ENCODE measurements at places on chromosomes 4 and X. TPM values are rescaled to one million over a fixed set of nuclear protein-coding genes. Genes with fewer than 3 reads are reported as not detected.
A peak's percentile ranks its signal among the peaks of the same experiment; 100 is the strongest.

Gene NALF2
- not detected for total RNA-seq

Gene C1GALT1C1
- 19.0 TPM for total RNA-seq

Gene RAPGEF2
- 47.6 TPM for total RNA-seq

- no peaks in the 10 kb centered on the region for H3K36me3 ChIP-seq
- DNase-seq, result no peak
- no peak overlapping the region for H3K4me3 ChIP-seq
- no peaks in the 10 kb centered on the region for H3K27me3 ChIP-seq
- H3K27ac ChIP-seq, result peak overlapping the region; percentile 87
These were observed 11.5 kb downstream of the MAD2L1 start for GRCh38 chr4:120055162-120055561.

- H3K27me3 ChIP-seq, result no peaks in the 10 kb centered on the region
- H3K4me3 ChIP-seq, result no peak overlapping the region
- no peaks in the 10 kb centered on the region for H3K36me3 ChIP-seq
These were observed 836.7 kb upstream of the EPHA5 start for GRCh38 chr4:66506985-66507384.

DNA sequence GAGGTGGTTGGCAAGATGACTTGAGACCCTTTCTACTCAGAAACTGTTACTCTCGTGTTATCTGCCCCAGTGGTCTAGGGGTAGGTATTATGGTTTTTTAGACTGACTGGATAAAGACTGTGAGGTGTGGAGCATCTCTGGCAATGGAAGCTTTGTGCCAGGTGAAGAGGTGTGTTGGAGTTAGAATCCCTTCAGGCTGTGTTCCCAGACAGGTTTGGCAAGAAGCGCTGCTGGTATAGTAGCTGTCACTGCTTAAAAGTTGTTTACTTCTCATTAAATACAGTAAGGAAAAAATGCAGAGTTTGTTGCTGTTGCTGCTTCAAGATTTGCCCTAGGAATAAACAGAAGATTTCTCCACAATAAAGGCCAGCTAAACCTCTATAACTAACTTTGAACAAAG is 35.3 kb downstream of the AREG start:
- no peak for DNase-seq
- H3K4me3 ChIP-seq, result no peak overlapping the region
- no peak overlapping the region for H3K27ac ChIP-seq

DNA sequence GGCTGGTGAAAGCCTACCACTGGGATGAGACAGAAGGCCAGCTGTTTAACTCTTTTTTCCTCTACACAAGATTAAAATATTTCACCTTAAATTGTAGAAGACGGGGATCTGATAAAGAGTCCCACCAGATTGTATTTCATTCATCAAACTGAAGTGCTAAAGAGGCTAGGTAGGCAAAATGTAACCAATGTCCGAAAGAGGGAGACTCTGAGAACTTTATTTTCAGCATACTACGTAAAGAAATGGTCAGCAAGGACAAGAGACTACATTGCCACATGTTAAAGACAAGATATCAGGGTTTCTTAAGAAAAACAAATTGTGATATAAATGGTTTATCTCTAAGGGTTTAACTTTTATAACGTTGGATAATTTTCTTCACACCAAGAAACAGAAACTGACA is 71.6 kb upstream of the INPP4B start:
- no peak overlapping the region for H3K27ac ChIP-seq
- H3K36me3 ChIP-seq, result no peaks in the 10 kb centered on the region
- no peaks in the 10 kb centered on the region for H3K4me1 ChIP-seq
- H3K27me3 ChIP-seq, result no peaks in the 10 kb centered on the region
- DNase-seq, result no peak

DNA sequence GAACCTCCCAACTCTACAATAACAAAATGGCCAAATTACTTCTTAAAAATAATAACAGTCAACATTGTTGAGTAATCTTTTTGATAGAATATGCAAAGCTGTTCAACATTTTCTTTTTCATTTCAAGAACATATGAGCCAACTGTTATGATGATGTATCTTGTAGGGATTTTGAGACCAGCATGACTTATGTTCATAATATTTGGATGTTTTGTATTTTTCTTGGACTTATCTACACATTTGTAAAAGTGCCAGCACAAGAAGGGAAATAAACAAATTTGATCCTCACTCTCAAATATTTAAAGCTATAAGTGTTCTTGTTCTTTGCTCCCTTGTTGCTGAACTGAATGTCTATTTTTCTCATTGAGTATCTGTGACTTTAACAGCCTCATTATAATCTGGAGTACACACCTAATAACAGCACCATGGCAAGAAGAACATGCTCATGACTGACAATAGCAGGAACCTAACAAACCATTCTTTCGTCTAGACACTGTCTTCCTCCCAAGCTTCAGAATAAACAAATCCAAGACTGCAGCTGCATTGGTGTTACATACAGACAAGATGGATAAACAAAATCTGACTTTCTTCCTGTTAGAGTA is 1049.7 kb downstream of the FAT4 start:
- H3K27ac ChIP-seq, result no peak overlapping the region
- H3K27me3 ChIP-seq, result no peaks in the 10 kb centered on the region
- DNase-seq, result no peak

DNA sequence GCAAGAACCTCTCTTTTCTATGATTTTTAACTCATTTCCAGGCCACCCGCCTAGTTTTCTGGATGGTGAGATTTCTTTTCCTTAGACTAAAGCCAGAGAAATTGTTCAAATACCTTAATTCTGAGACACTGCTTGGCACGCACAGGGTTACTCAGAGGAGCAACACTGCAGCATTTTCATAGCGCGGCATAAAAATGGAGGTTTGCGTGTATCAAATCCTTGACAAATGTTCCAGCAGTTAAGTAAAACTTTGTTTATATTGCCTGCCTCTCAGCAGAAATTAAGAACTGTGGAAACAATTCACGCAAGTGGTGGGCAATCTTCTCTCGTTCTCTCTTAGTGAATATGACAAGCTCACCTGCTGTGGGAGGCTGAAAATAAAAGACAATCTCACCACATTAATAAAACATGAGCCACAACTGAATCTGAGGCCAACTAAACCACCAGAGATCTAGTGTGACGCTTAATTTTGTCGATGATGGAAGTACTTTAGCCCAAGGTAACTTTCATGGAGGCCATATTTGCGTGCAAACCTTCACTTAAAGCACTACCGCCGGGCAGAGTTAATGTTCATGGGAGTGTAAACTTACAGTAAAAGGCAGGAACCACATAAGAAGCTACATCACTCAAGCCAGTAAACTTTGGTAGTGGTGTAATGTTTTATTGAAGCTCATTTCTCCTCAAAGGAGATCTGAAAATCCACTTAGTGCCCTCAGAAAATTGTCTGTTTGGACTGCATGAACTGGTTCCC is 894.8 kb upstream of the EPHA5 start:
- no peak for DNase-seq
- no peaks in the 10 kb centered on the region for H3K27me3 ChIP-seq
- no peaks in the 10 kb centered on the region for H3K4me1 ChIP-seq
- H3K27ac ChIP-seq, result no peak overlapping the region

- H3K27ac ChIP-seq, result no peak overlapping the region
- no peak overlapping the region for H3K4me3 ChIP-seq
- H3K27me3 ChIP-seq, result no peaks in the 10 kb centered on the region
- H3K36me3 ChIP-seq, result no peaks in the 10 kb centered on the region
- DNase-seq, result no peak
These were observed 162.9 kb upstream of the SPIN4 start for GRCh38 chrX:63513825-63514568.

Data from aorta (tissue), 5 donors.